ENCODE measurements at places on chromosomes 3 and 15.
A peak's percentile ranks its signal among the peaks of the same experiment; 100 is the strongest.

DNA sequence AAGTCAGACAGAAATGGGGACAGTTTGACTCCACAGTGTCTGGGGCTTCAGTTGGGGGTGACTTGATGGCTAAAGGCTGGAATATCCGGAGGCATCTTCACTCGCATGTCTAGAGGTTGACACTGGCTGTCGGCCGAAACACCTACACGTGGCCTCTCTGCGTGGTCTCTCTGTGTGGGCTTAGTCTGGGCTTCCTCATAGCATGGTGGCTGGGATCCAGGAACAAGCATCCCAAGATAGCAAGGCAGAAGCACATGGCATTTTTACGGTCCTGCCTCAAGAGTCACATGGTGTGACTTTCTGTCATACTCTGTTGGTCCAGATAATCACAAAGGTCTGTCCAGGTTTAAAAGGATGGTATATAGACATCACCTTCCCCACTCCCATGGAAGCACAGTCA is 34.5 kb downstream of the MAGI1 start:
- DNase-seq, result no peak

GRCh38 chr3:182710557-182711157 is 82.6 kb upstream of the ATP11B start:
- DNase-seq, result no peak

GRCh38 chr15:78257681-78258080 is 6.7 kb upstream of the DNAJA4 start:
- DNase-seq, result no peak

- no peak for DNase-seq
Observed at GRCh38 chr3:105927741-105928140, 58.9 kb upstream of the CBLB start.

DNA sequence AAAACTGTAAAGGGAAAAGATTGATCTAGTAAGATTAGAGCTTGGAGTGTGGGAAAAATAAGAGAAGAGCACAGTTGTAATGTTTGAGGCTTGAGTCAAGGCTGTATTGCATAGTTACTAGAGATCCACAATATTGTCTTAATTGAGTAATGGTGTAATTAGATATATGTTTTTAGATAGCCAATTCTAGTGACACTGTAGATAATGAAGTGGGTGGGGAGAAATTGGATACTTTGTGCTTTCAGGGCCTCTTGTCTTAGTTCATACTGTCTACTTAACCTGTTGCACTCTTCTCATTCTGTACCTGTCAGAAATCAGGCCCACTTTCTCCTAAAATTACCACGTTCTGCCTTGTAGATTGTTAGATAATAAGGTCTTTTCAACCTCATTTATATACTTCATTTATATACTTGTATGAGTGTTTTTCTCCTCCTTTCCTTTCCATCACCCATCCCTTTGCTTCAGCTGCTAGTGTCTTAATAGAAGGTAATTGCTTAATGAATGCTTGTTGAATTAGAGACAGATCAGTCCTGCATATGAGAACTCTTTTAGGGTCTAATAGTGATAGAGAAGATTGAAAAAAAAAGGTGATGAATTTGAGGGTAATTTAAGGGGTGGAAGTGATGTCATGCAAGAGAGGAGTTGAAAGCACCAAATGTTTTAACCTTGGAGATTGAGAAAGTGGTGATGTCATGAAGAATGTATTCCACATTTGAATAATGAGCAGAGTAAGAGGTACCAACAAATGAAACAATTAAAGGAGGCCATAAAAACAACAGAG is 32.0 kb downstream of the PIK3CA start:
- no peak for DNase-seq

DNA sequence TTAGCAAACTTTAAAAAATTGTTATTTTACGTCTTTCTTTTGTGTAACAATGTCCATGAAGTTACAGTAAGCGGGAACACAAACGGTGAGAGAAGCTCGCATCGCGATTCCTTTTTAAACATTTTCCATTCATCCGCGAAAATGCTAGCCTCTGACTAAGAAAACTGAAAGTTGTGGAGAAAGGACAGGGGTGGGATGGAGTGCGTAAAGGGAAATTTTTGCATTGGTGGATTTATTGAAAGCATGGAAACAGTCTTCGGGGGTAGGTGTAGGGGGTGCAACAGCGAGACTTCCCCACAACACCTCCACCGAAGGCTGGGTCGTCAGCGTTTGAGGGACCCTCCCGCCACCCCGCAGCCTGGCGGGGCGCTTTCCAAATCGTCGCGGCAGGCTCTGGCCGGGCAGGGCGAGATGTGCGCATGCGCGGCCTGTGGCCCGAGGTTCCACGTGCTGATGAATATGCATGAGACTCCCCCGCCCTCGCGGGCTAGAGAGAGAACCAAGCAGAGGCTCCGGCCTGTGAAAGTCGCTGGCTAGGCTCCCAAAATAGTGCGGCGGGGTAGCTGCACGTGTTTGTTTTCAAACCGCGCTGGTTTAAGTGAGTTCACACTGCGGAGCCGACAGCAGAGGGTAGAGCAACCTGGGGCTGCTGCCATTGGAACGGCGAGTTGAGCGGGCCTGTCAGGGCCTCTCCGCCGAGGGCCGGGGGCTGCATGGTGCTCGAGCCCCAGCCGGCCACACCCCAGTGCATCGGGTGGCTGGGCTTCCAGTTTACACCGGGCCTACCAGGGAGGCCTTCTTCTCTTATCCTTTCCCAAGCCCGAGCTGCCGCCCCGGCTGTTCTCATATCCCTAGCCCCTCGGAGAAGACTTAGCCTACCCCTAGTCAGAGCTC is 9.9 kb downstream of the ZIC1 start:
- DNase-seq, result peak; percentile 94

DNA sequence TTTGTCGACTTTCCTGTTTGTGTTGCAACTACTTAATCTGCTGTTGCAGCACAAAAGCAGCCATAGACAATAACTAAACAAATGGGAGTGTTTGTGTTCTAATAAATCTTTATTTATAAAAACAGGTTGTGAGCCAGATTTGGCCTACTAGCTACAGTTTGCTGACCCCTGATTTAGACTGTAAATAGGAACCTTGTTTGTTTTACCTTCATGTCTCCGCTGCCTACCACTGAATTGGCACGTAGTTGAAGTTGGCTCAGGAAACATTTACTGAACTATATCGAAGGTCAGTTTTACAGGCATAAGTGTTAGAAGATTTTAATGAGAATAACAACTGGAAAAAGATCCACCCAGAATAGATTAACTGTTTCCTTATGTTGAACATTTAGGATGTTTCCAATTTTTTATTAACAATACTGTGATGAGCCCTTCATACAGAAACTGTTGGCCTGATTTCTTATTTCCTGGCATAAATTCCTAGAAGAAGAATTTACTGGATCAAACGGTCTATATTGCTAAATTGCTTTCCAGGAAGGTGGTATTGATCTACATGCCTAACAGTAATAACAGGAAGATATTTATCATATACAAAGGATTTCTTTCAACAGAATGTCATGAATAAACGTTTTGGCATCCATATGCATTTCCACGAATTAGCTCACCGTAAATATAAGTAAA is 156.2 kb upstream of the NR2E3 start:
- DNase-seq, result no peak

- DNase-seq, result no peak
Observed at GRCh38 chr15:70717237-70717793, 46.0 kb downstream of the UACA start.

GRCh38 chr3:140344601-140345205 is 333.2 kb upstream of the TRIM42 start:
- no peak for DNase-seq

GRCh38 chr15:77907824-77908751 is 169.4 kb downstream of the TBC1D2B start:
- DNase-seq, result peak; percentile 47

- DNase-seq, result no peak
Observed at GRCh38 chr15:31609258-31609681, 282.6 kb downstream of the KLF13 start.

GRCh38 chr3:120688121-120688520 is 6.1 kb upstream of the HGD start:
- DNase-seq, result no peak

DNA sequence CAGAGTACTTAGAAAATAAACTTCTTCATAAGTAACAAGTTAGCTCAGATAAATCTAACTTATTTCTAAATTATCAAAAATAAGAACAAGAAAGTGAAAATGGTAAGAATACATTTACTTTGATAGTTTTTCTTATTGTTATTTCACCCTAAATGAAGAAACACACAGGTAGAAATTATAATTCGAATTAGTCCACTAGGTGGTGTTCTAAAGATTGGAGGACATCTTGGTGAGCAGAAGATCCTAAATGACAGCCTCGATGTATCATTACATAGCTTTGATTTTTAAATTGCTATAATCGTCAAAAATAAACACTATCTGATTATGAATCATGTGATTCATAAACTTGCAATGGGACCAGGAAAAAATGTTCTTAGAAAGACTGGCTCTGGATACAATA is 280.8 kb upstream of the UBE2E2 start:
- no peak for DNase-seq

GRCh38 chr3:35215525-35216500 is 423.5 kb upstream of the ARPP21 start:
- DNase-seq, result no peak

DNA sequence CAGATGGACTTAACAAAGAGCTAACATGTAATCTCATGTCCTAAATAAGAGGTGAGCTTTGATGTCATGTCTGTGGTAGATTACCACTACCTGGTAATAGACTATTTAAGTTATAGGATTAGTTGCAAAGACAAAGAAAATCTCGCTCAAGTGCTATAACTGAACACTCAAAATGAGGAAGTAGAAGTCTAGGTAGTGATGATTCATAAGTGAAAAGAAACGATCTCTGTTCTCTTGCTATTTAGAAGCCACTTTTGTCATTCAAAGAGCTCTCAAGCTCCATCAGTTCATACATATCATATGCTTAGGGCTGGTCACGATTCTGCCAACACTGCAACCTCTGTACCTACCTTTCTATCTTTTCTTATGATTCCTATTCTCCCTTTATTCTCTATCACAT is 110.9 kb downstream of the EDEM1 start:
- DNase-seq, result no peak
